ENCODE measurements at places on chromosomes 12 and 14.
A peak's percentile ranks its signal among the peaks of the same experiment; 100 is the strongest.

DNA sequence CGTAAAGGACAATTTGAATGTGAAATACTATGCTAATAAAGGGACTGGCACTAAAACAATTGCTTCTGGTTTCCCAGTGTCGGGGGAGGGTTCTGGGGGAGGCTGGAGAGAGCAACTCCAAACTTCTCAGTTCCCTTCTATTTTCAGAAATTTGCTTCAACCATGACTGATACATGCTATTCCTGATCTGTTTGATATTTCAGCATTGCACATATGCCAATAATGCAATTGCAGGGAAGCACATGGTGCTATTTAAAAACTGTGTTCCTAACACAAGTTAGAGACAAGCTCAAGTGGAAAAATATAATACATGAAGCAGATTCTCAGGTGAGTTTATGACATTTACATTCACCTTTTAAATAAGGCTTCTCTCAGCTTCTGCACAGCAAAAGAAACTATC is 188.9 kb downstream of the RIMBP2 start:
- no peak for DNase-seq

DNA sequence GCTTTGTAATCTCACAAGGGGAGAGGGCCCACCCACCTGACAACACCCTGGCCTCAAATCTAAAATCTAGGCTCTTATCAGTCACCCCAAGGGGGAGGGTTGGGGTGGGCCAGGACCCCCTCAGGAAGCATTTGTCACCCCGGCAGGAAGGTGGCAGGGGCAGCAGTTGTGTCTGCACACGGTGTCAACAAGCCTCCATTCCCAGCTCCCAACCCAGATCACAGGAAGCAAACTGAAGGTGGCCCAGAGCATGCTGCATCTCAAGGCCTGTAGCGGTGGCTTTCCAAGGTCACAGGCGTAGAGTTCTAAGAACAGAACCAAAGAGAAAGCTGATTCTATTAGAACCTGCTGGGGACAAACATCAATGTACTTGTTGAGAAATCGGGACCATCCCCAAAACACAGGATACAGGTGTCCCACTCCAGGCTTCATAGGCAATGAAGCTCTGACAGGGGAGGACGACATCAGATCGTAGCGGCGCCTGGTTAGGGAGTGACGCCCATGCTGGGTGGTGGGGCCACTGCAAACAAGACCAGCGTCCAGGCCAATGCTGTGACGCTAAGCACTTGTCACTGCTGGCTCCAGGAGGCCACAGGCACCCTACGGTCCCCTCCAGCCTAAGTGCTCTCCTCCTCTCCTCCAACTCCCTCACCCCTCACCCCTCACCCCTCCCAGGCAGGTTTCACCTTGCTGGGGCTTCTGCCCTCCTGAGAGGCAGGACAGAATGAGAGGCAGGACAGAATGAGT is 52.9 kb downstream of the CCDC88C start:
- no peak for DNase-seq

DNA sequence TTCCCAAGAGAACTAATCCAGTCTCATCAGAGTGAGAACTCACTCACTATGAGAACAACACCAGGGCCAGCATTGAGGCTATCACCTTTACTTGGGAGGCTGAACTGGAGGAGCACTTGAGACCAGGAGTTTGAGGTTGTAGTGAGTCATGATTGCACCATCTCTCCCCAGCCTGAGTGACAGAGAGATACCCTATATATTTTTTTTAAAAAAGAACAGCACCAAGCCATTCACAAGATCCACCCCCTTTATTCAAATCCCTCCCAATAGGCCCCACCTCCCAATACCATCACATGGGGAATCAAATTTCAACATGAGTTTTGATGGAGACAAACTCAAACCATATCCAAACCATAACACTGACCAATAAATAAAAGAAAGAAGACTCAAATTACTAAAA is 3.7 kb upstream of the TMX1 start:
- no peak for DNase-seq

- DNase-seq, result no peak
Observed at GRCh38 chr12:40946612-40947194, 241.4 kb upstream of the PDZRN4 start.

- DNase-seq, result no peak
Observed at GRCh38 chr14:76131071-76131965, 20.4 kb upstream of the GPATCH2L start.

DNA sequence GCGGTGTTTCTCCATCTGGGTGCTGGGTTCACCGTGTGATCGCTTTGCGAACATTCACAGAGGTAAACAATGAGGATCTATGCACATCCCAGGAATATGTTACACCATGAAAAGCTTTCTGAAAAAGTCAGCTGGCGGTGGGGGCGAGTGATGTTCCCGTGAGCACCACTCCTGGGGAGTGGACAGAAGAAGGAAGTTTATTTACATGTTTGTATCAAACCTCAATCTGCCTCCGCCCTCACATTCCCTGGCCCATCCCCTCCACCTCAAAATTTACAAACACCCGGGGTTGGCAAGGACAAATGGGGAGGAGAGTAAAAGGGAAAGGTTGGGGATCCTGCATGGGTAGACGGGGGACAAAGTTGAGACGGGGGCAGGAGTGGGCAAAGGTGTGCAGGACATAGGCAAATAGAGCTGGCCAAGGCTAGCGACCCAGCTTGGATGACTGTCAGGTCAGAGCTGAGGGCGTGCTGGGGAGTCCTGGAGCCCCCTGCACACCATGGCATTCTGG is 6.9 kb downstream of the TNFRSF1A start:
- no peak for DNase-seq

- no peak for DNase-seq
Observed at GRCh38 chr12:34376133-34376799, 354.0 kb downstream of the ALG10 start.

- no peak for DNase-seq
Observed at GRCh38 chr12:72448089-72448488, 175.9 kb downstream of the TRHDE start.

DNA sequence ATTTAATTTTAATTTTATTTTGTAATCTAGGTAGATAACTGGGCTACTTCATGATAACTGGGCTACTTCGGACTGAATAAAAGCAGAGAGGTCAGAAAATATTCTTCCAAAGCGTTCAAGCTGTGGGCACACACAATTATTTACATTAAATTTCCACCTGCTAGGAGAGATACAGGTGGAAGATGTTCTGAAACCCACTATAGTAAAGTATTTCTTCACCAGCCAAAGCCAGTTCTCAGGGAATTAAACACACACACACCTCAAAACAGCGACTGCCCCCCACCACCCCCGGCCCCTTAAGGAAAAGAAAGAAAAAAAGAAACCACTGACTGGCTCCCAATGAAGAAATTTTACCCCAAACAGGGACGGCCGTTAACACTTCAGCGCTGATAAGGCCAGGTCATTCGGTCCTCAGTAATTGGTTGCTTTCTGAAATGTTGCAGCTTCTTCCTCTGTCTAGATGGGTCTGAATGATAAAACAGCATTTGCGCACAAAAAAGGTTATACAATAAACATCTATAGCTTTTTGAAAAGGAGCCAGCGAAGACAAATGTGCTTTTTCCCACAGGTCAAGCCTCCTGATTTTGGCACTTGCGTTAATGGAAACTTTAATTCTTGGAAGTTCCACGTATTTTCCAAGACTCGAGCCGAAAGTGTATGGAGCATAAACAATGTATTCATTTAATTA is 771 bp upstream of the KCNJ8 start:
- DNase-seq, result no peak

- no peak for DNase-seq
Observed at GRCh38 chr14:77043984-77044485, 15.5 kb upstream of the IRF2BPL start.

GRCh38 chr14:49105512-49105911 is 480.7 kb downstream of the RPS29 start:
- DNase-seq, result no peak

DNA sequence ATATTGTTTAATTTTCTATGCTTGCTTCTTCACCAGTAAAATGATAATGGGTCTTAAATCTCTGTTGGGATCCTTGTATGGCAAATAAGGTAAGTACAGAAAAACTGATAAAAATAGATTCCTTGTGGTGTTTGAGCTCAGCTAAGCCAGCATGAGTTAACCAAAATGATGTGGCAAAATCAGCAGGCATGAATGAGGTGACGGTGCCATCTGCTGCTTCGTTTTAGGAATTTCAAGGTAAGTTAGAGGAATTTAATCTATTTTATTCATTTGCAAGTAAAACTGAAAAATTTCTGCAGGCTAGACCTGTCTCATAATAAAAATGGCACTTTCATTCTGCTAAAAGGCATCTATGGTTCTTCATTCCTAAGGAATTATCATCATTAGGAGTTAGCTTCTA is 10.0 kb upstream of the CLEC7A start:
- DNase-seq, result no peak

- DNase-seq, result no peak
Observed at GRCh38 chr14:39500253-39500652, 68.0 kb upstream of the FBXO33 start.

DNA sequence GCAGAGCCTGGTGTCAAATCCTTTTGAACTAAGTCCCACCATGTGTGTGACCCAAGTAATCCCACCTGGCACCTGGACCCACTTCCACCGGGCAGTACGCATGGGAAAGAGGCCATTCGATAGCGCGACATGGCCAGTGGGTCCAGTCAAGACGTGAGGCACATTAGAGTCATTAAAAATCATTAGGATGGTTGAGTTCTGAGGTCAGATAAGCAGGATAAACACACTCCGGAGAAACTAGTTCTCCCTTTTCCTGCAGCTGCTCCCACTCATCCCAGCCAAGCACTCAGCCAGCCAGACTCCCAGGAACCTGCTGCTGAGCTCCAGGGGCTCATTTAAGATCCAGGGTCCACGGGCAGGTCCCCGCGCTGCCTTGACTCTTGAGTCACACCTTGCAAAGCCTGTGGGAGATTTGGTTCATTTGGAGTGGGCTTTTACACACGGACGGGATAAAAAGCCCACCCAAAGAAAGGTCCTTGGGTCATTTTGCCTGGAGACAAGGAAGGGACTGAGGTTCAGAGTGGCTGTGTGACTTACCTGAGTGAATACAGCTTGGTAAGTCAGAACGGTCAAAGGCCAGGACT is 313.9 kb downstream of the BCL11B start:
- no peak for DNase-seq

GRCh38 chr12:120072472-120073249 is 43.9 kb downstream of the RAB35 start:
- no peak for DNase-seq

GRCh38 chr12:43291516-43291915 is 260.5 kb downstream of the ADAMTS20 start:
- no peak for DNase-seq

DNA sequence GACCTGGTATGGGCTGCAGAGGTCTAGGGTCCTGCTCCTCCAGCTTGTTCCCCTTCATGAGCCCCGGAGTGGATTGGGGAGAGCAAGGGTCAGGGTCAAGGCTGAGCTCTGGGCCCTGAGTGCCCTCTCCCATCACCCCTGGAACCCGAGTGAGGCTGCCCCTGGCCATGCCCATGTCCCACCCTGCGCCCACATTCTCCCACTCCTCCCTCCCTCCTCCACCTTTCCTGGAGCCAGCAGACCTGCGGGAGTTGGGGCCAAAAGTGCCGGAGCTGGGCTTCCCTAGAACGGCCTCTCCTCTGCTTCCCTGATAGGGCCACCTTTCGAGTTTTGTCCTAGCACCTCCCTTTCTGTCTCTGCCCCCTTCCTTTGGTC is 590 bp downstream of the SCNN1A start:
- no peak for DNase-seq

GRCh38 chr12:48883305-48884161 is 17.9 kb upstream of the RND1 start:
- no peak for DNase-seq

DNA sequence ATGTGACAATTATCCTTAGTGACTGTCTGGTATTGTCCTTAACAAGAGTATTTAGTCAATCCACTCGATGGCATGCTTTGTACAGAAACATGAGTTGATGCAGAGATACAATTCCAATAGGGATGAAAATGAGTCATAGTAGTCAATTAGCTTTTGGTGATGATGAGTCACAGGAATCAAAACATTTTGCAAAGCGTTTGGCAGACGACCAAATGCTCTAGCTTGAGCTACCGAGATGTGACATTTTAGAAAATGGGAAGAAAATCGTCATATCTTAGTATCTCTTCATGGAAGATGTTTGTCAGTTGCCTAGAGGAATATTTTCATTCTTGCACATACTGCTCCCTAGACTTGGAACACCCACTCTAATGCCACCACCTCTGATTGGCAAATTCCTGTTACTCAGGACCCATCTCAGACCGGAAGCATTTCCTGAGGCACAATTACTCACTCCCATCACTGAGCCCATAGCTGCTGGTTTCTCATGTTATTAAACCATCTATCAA is 95.0 kb downstream of the LMNTD1 start:
- DNase-seq, result no peak

- no peak for DNase-seq
Observed at GRCh38 chr14:101361044-101361443, 200.3 kb upstream of the DIO3 start.

GRCh38 chr14:65847075-65847847 is 434.7 kb downstream of the FUT8 start:
- peak; percentile 11 for DNase-seq

DNA sequence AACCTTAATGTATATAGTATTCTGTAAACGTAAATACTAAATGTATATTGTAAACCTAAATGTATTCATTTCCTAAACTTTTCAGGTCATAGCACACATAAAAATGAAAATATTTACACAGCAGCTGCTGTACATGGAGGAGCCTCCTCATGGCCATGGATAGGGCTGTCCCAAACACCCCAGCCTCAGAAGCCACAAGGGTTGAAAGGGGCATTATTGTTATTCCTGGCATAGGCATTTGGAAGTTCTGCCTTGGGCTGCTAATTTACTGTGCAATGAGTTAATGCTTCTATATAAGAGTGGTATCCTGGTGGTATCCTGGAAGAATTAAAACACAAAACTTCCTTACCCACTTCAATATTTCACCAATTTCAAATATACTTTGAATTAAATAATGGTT is 159.4 kb downstream of the SLC5A8 start:
- no peak for DNase-seq

GRCh38 chr12:99732131-99732530 is 84.6 kb downstream of the GARIN6 start:
- DNase-seq, result no peak

DNA sequence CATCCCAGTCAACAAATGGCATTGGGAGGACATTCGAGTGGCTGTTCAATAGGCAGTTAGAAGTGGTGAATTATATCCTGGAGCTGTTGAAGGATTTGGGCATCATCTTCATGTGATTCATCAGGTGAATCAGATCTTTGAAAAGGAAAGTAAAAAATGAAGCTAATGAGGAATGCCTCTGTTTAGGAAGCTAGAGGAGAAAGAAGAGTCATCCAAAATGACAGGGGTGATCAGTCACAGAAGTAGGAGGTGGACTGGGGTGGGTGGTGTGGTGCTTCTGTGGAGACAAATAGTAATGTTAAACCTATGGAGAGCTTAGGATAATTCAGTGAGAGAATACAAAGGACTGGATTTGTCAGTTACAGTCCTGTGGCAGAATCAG is 32.7 kb downstream of the DIP2B start:
- DNase-seq, result no peak
